Adrenal gland (tissue), 19 donors: ENCODE measurements at places on chromosomes 3 and 15. TPM values are rescaled to one million over a fixed set of nuclear protein-coding genes. Genes with fewer than 3 reads are reported as not detected.
A peak's percentile ranks its signal among the peaks of the same experiment; 100 is the strongest.

GRCh38 chr3:167669699-167670098 is 16.0 kb upstream of the WDR49 start:
- H3K27ac ChIP-seq: no peak overlapping the region
- DNase-seq: no peak
- H3K36me3 ChIP-seq: no peaks in the 10 kb centered on the region
- H3K27me3 ChIP-seq: no peaks in the 10 kb centered on the region
- H3K4me3 ChIP-seq: no peak overlapping the region

GRCh38 chr3:144010371-144010770 is 38.7 kb downstream of the DIPK2A start:
- DNase-seq: no peak
- H3K27me3 ChIP-seq: no peaks in the 10 kb centered on the region
- no peaks in the 10 kb centered on the region for H3K36me3 ChIP-seq
- H3K4me1 ChIP-seq: no peaks in the 10 kb centered on the region
- H3K27ac ChIP-seq: no peak overlapping the region

- no peak for DNase-seq
- H3K4me1 ChIP-seq: no peaks in the 10 kb centered on the region
- peaks cover 43% of the 10 kb centered on the region for H3K36me3 ChIP-seq
These were observed 29.7 kb downstream of the PLXND1 start for GRCh38 chr3:129576514-129577352.

DNA sequence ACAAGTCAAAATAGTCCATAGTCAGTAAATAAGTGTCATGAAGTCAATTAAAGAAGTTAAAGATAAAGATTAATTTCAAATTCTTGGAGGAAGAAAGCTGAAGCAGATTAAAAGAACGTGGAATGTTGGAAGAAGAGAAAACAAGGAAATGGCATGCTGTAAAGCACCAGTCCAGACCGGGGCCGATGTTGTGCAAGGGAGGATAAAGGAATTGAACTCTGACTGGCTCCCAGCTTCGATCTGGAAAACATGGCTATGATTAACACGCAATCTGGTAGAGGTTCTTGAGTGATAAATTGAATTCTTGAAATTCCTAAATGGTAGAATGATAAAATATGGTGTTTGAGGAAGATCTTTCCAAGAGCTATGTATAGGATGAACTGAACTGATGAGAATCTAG is 194.4 kb downstream of the MEIS2 start:
- no peak overlapping the region for H3K27ac ChIP-seq
- H3K4me3 ChIP-seq: no peak overlapping the region
- peaks cover 17% of the 10 kb centered on the region for H3K4me1 ChIP-seq
- no peaks in the 10 kb centered on the region for H3K36me3 ChIP-seq

GRCh38 chr3:127177226-127177625 is 15.7 kb upstream of the PRR23E start:
- DNase-seq: no peak
- H3K36me3 ChIP-seq: no peaks in the 10 kb centered on the region
- no peak overlapping the region for H3K4me3 ChIP-seq
- peaks cover 4% of the 10 kb centered on the region for H3K27me3 ChIP-seq

Gene CHRNB4
- 0.93 TPM for total RNA-seq

Gene DNAH12
- 0.83 TPM for total RNA-seq

DNA sequence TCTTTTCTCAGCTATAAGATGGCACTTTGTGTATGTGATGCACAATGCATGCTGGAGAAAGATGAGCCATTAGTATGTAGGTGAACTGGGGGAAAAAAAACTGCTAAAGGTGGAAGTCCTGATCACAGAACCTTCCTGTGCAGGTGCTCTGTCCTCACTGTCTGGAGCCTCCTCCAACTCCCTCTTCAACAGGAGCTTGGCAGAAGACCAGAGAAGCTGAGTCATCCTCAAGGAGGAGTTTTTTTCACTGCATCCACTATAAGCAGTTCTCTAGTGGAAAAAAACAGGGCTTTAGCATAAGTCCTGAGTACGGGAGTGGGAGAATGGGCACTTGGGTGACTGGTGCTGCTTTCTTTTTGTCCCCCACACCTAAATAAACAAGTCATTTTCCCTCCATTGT is 168.4 kb upstream of the CADPS start:
- H3K36me3 ChIP-seq: no peaks in the 10 kb centered on the region
- DNase-seq: no peak
- H3K4me3 ChIP-seq: no peak overlapping the region
- no peak overlapping the region for H3K27ac ChIP-seq

GRCh38 chr15:41983621-41984571 is 11.5 kb upstream of the EHD4 start:
- no peak for DNase-seq
- H3K27me3 ChIP-seq: no peaks in the 10 kb centered on the region
- no peak overlapping the region for H3K4me3 ChIP-seq
- no peaks in the 10 kb centered on the region for H3K4me1 ChIP-seq

- no peak overlapping the region for H3K27ac ChIP-seq
- no peaks in the 10 kb centered on the region for H3K4me1 ChIP-seq
- DNase-seq: peak; percentile 17
- H3K4me3 ChIP-seq: no peak overlapping the region
These were observed 157.6 kb downstream of the NFKBIZ start for GRCh38 chr3:102006812-102007485.

Gene ALDH1A3
- 121 TPM for total RNA-seq

DNA sequence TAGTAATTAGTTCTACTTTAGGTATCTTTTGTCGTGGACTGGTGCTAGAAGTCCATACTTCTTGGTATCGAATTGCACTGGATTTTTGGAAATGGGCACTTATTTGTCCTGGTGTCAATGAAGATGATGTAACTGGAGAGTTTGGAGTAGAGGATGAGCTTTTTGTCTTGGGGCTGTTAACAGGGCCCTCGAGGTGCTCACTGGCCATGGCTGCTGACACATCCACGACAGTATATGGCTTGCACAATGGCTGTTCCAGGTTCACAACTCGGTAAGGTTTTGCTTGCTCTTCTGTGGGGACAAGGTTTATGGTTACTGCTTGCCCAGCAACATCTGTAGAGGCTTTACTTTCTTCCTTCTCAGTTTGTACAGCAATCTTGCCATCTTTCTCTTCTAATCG is 109.4 kb upstream of the TSPAN3 start:
- no peak for DNase-seq
- H3K4me1 ChIP-seq: no peaks in the 10 kb centered on the region
- no peak overlapping the region for H3K4me3 ChIP-seq

- no peaks in the 10 kb centered on the region for H3K36me3 ChIP-seq
- no peak overlapping the region for H3K27ac ChIP-seq
- H3K27me3 ChIP-seq: no peaks in the 10 kb centered on the region
- no peak for DNase-seq
These were observed 302.7 kb downstream of the CTNNB1 start for GRCh38 chr3:41502023-41502422.

- no peaks in the 10 kb centered on the region for H3K36me3 ChIP-seq
- no peak for DNase-seq
- H3K27ac ChIP-seq: no peak overlapping the region
- no peak overlapping the region for H3K4me3 ChIP-seq
- H3K4me1 ChIP-seq: no peaks in the 10 kb centered on the region
- no peaks in the 10 kb centered on the region for H3K27me3 ChIP-seq
These were observed 428.1 kb downstream of the SOX2 start for GRCh38 chr3:182139627-182140357.

GRCh38 chr15:47843124-47843663 is 125.9 kb downstream of the SEMA6D start:
- no peak for DNase-seq
- no peaks in the 10 kb centered on the region for H3K36me3 ChIP-seq
- H3K27me3 ChIP-seq: no peaks in the 10 kb centered on the region
- no peak overlapping the region for H3K4me3 ChIP-seq

DNA sequence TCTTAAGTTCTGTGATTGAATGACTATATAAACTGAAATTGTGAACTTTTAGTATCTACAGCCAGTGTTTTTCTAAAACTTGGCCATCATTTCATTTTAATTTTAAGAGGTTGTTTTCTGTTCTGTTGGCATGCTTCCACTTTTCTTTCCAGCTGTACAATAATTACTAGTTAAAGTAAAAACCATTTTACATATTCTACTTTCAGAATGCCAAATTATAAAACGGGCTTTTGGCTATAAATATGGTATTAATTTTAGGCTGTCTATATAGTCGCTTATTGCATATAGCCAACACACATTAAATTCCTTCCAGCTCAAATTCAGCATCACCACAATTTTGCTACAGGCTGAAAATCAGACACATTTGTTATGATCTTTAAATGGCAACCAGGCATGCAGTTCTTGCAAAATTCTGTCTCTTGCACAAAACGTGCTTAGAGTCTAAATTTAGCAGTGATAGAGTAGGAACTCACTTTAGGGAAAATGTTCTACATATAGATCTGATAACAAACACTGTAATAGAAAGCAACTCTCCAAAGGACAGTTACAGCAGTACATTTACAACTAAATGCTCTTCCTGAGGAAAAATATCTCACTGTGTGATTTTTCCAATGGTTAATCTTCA is 81.1 kb downstream of the BTD start:
- no peaks in the 10 kb centered on the region for H3K27me3 ChIP-seq
- DNase-seq: no peak
- peaks cover 7% of the 10 kb centered on the region for H3K4me1 ChIP-seq
- no peak overlapping the region for H3K4me3 ChIP-seq
- peaks cover 9% of the 10 kb centered on the region for H3K36me3 ChIP-seq
- H3K27ac ChIP-seq: no peak overlapping the region
